ENCODE measurements at places on chromosomes 1 and 21.

DNA sequence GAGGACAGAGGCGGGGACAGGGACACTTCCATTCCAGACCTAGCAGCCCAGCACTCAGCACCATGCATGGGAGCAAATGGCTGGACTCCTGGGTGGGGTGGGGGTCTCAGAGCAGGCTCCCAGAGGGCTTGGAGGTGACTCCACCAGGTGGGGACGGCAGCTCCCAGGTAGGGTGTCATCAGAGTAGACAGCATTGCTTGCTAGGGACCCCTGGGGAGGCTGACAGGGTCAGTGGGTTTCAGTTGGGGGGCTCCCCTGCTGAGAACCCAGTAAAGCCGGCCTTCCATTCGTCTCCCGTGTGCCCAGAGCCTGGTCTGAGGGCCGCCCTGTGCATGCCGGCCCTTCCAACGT, 4.8 kb upstream of the GJC2 start:
- no peak for DNase-seq

DNA sequence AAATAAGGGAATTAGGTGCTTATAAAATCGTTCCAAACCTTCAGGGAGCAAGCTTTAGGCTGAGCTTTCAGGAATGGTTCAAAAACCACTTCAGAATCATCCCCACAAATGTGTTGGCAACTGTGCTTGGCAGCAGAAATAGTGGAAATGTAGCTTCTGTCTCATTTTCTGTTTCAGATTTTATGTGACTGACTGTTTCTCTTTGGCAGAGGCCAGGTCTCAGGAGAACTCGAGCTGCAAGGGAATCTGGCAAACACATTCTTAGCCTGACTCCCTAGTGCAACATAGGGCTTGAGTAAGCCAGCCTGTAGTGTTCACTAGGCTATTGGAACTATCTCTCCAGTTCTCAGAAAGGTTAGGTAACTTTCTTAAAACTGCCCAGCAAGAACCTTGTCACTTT, 128.6 kb downstream of the PLA2G4A start:
- DNase-seq = no peak

DNA sequence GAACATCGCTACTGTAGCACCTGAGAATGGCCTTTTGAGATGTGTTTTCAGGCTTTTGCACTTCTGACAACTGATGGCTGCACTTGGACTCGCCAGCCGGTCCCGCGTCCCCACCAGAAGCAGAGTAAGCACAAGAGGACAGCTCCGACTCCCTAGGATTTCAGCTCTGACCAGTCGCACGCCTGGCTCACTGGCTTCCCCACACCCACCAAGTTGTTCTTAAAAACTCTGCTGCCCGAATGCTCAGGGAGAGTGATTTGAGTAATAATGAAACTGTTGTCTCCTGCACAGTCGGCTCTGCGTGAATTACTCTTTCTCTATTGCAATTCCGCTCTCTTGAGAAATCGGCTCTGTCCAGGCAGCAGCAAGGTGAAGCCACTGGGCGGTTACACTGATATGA, 40.2 kb upstream of the NLRP3 start:
- no peak for DNase-seq

DNA sequence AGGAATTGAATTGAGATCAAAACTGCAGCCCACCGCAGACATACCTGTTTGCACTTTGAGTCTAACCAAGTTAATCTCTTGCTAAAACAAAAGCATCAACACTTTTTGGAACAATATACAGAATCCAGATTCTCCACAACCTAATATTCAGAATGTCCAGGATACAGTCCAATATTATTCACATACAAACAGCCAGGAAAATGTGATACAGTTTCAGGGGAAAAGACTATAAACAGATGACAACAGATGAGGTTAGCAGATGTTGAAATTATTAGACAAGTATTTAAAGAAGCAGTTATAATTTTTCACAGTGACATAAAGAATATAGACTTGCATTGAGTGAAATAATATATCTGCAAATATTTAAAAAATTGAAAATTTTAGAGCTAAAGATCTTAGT, 678.1 kb upstream of the CXADR start:
- DNase-seq = no peak

- no peak for DNase-seq
These were observed 61.1 kb upstream of the GPR88 start for GRCh38 chr1:100476735-100477290.

All from stimulated activated CD8-positive, alpha-beta memory T cell treated with anti-CD3 and anti-CD28 coated beads, Interleukin-7, amount 100 ng/mL, for 24 hours (primary cell).